PC-3 (cell line): ENCODE measurements at places on chromosomes 11 and 22. TPM values are rescaled to one million over a fixed set of nuclear protein-coding genes. Genes with fewer than 3 reads are reported as not detected.

DNA sequence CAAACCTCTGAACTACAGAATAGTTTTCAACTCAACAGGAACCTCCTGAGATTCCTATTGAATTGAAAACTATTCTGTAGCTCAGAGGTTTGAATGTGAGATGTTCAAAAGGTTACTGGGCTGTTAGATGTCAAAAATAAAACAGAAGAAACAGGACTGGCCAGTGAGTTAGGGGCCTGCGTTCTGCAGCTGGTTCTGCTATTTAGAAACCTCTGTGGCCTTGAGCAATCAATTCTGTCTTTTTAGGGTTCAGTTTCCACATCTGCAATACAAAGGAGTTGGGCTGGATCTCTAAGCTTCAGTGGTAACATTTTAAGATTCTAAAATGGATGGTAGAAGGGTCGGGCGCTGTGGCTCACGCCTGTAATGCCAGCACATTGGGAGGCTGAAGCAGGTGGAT is 55.8 kb downstream of the CLMP start:
- no peak for DNase-seq

- DNase-seq = no peak
Measured at GRCh38 chr22:27719535-27720227, 81.9 kb downstream of the MN1 start.

The PKNOX2 gene
- total RNA-seq = 0.12 TPM in 1 of 2 replicates, not detected in the other

The C2CD2L gene
- total RNA-seq = 16.8 and 17.2 TPM in 2 replicates
